Placental pericyte (primary cell): ENCODE measurements at places on chromosomes 12 and 14. TPM values are rescaled to one million over a fixed set of nuclear protein-coding genes. Genes with fewer than 3 reads are reported as not detected.

FAM186B gene
- 0.14 and 0.44 TPM in 2 replicates for total RNA-seq

PTPRB gene
- total RNA-seq = 2.2 and 5.0 TPM in 2 replicates

SLC2A3 gene
- total RNA-seq = 59.0 and 73.7 TPM in 2 replicates

SMAGP gene
- 6.6 and 23.6 TPM in 2 replicates for total RNA-seq

ANO4 gene
- total RNA-seq = 0.22 and 4.9 TPM in 2 replicates

DTX1 gene
- under 0.01 TPM in 1 of 2 replicates, not detected in the other for total RNA-seq

SYNJ2BP gene
- 10.9 and 22.5 TPM in 2 replicates for total RNA-seq

KRT5 gene
- 1.7 TPM in 1 of 2 replicates, not detected in the other for total RNA-seq

CPM gene
- 1.5 and 7.3 TPM in 2 replicates for total RNA-seq

LPCAT3 gene
- 16.3 and 25.6 TPM in 2 replicates for total RNA-seq

IFNG-AS1 gene
- not detected in 2 replicates for total RNA-seq

DIO3 gene
- total RNA-seq = not detected in 2 replicates

KRT83 gene
- not detected in 2 replicates for total RNA-seq

ING4 gene
- total RNA-seq = 23.2 and 64.3 TPM in 2 replicates

RNF212B gene
- total RNA-seq = not detected in 2 replicates

MORN3 gene
- 1.5 TPM in 1 of 2 replicates, not detected in the other for total RNA-seq

OR4K5 gene
- total RNA-seq = not detected in 2 replicates

PMCH gene
- not detected in 2 replicates for total RNA-seq

TSPAN11 gene
- 0.14 and 0.44 TPM in 2 replicates for total RNA-seq

HCAR3 gene
- total RNA-seq = 0.14 and 1.8 TPM in 2 replicates

BDKRB1 gene
- total RNA-seq = 46.7 and 47.5 TPM in 2 replicates

CLEC4C gene
- total RNA-seq = not detected in 2 replicates

PLEKHD1 gene
- total RNA-seq = under 0.01 TPM in 1 of 2 replicates, not detected in the other

KRT80 gene
- 0.22 and 1.4 TPM in 2 replicates for total RNA-seq

CD163L1 gene
- 2.4 and 7.4 TPM in 2 replicates for total RNA-seq

PCNX1 gene
- total RNA-seq = 63.7 and 71.3 TPM in 2 replicates

NTS gene
- total RNA-seq = not detected in 2 replicates

GARIN6 gene
- not detected in 2 replicates for total RNA-seq

KRT73 gene
- not detected in 2 replicates for total RNA-seq

PTPN11 gene
- 105 and 123 TPM in 2 replicates for total RNA-seq

ATP2A2 gene
- 306 and 432 TPM in 2 replicates for total RNA-seq

GPRC5D gene
- total RNA-seq = not detected in 2 replicates

CRIP1 gene
- total RNA-seq = 5.3 and 7.3 TPM in 2 replicates

KCNC2 gene
- not detected in 2 replicates for total RNA-seq

SYNDIG1L gene
- not detected in 2 replicates for total RNA-seq

CCDC88C gene
- total RNA-seq = 0.72 TPM in 1 of 2 replicates, not detected in the other

CHST11 gene
- 6.8 and 34.4 TPM in 2 replicates for total RNA-seq

CCDC184 gene
- 0.29 and 1.1 TPM in 2 replicates for total RNA-seq

TMEM63C gene
- under 0.01 TPM in 1 of 2 replicates, not detected in the other for total RNA-seq

PIANP gene
- not detected in 2 replicates for total RNA-seq

KERA gene
- total RNA-seq = not detected in 2 replicates

MYO1H gene
- total RNA-seq = not detected in 2 replicates
